Activated naive CD4-positive, alpha-beta T cell treated with Interleukin-2 at 50 U/mL for 16 hours (primary cell): ENCODE measurements at places on chromosomes 1 and 21.

- peak; percentile 78 for DNase-seq
These were observed at the start of gene TRAF3IP3 for GRCh38 chr1:209755926-209756614. TSS of gene TRAF3IP3 (plus strand) at chr1:209756053. CDS start at chr1:209760040, 3,987 bp downstream.

- DNase-seq: no peak
These were observed 7.5 kb downstream of the TMEM59 start for GRCh38 chr1:54045496-54045895.

- no peak for DNase-seq
These were observed 39.2 kb downstream of the CDK18 start for GRCh38 chr1:205543351-205544301.

DNA sequence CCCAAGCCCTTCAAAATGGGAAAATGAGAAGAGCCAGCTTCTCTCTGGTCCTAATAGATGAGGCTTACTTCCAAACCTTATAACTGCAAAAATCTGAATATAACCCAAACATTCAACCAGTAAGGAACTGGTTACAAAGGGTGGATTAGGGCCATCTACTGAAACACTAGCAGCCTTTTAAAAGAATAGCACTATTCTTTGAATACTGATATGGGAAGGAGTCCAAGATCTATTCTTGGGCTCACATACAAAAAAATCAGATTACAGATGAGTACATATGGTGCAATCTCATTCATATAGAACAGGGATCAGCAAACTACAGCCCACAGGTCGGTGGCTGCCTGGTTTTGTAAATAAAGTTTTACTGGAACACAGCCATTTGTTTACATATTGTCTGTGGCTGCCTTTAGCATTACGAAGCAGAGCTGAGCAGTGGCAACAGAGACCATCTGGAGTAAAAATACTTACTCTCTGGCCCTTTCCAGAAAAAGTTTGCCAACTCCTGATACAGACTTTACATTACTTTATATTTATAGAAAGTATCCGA lies 167.7 kb downstream of the ZSCAN20 start:
- DNase-seq: no peak

DNA sequence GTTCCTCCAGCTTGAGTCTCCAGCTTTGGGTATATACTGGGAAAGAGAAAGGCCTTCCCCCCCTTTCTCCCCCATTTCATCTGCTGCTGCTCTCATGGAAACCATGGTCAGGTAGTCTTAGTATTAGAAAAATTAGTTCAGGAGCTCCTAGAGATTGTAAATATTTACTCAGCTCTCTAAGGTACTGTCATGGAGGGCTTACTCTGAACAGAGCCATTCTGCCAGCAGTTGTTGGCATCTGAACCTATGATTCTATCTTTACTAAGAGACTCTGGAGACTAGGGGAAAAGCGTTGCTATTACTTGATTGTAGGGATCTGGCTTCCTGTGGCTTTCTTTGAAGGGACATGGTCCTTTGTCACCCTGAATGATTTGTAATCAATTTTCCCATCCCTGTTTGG lies 6.1 kb downstream of the INTS3 start:
- no peak for DNase-seq
